BJ (cell line): ENCODE measurements at places on chromosomes 7 and 10. TPM values are rescaled to one million over a fixed set of nuclear protein-coding genes. Genes with fewer than 3 reads are reported as not detected.
A peak's percentile ranks its signal among the peaks of the same experiment; 100 is the strongest.

GRCh38 chr10:69340695-69341094 is 62.4 kb downstream of the HK1 start:
- no peak for DNase-seq

- no peak for DNase-seq
Measured at GRCh38 chr7:139669106-139670061, 108.4 kb downstream of the HIPK2 start.

LARP4B gene
- 37.0 and 38.4 TPM in 2 replicates for polyA plus RNA-seq

- peak; percentile 79 for DNase-seq
Measured at GRCh38 chr7:130903358-130903974, 169.5 kb upstream of the KLF14 start.

SH2D4B gene
- polyA plus RNA-seq, result not detected in 2 replicates

DNA sequence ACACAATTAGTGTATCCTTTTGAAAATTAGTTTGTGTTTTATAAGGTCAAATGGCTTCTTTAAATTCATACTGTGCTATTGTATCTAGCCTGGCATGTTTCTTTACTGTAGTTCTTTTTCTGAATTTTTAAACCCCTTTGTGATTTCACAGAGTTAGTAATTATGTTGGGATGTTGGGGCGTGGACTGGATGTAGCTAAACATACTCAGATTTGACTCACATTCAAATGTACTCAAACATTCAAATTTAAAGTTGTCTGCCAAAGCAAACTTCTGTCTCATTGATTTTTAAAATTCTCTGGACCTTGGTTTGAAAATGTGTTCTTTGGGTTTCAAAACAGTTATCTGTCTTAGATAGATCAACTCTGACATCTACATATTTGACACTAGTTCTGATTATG is 7.2 kb upstream of the NRP1 start:
- DNase-seq, result no peak

DNA sequence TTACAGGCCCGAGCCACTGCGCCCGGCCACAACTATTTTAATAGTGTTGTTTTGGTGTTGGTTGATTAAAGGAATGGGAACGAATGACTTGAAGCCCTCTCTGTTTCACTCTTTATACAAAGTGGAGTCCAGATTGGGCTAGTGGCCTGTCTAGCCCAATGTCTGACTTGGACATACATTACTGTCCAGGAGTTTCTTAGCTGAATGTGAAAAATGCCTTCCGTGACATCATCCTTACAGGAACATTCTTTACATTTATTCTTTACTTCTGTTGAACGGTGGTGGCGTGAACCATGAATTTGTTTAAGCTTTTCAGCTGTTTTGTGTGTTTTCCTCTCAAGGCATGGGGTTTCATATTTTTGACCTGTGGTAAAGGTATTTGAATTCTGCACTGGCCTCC is 67.9 kb downstream of the DAGLB start:
- no peak for DNase-seq

PSTK gene
- polyA plus RNA-seq, result 3.0 and 5.5 TPM in 2 replicates

DNA sequence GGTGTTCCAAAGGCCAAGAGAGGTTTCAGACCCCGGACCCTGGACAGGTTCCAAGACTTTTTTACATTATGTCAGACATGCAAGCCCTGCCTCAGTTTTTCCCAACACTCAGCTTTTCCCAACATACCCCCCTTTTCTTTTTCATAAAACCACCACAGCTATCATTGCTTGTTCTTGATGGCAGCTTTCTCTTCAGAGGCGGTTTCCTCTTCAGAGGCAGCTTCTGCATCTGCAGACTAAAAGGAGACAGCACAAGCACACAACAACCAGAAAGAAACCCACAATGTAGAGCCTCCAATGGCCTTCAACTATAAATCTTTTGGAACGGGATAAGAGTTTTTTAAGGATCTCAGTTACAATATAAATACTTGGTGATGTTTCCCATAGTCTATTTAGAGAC is 19.3 kb downstream of the GIMAP6 start:
- no peak for DNase-seq

PYROXD2 gene
- 13.9 and 23.1 TPM in 2 replicates for polyA plus RNA-seq

GRCh38 chr7:87218796-87219544 is 562 bp downstream of the TMEM243 start:
- no peak for DNase-seq

HABP2 gene
- 0.02 TPM in 1 of 2 replicates, not detected in the other for polyA plus RNA-seq

- DNase-seq, result no peak
Measured at GRCh38 chr7:95893484-95893883, 121.1 kb downstream of the DYNC1I1 start.

- DNase-seq, result no peak
Measured at GRCh38 chr10:22486431-22486830, 141.1 kb downstream of the SPAG6 start.

GRCh38 chr7:11951909-11952308 is 119.9 kb upstream of the THSD7A start:
- DNase-seq, result no peak

KIF11 gene
- 4.3 and 9.2 TPM in 2 replicates for polyA plus RNA-seq

PIK3AP1 gene
- 0.04 and 0.06 TPM in 2 replicates for polyA plus RNA-seq

DNA sequence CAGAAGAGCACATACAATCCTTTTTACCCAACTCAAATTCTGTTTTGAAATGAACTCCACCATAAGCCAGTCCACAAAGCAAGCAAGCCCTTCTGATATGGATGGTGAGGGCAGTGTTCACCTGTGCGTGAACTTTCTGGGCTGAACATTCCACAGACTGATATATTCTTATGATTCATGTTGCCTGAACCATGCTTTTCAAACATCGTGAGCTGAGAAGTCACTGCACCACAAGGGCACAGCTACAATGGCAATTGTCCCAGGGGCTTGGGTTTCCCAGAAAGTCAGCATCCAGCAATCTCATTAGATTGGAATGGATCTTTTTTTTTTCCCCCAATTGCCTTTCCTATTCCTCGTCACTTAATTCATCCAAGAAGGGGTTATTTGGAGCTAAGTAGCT is 86.9 kb upstream of the ZNF438 start:
- no peak for DNase-seq

HILPDA gene
- polyA plus RNA-seq, result 16.0 and 21.5 TPM in 2 replicates

CYP26C1 gene
- 0.05 and 0.09 TPM in 2 replicates for polyA plus RNA-seq

DNA sequence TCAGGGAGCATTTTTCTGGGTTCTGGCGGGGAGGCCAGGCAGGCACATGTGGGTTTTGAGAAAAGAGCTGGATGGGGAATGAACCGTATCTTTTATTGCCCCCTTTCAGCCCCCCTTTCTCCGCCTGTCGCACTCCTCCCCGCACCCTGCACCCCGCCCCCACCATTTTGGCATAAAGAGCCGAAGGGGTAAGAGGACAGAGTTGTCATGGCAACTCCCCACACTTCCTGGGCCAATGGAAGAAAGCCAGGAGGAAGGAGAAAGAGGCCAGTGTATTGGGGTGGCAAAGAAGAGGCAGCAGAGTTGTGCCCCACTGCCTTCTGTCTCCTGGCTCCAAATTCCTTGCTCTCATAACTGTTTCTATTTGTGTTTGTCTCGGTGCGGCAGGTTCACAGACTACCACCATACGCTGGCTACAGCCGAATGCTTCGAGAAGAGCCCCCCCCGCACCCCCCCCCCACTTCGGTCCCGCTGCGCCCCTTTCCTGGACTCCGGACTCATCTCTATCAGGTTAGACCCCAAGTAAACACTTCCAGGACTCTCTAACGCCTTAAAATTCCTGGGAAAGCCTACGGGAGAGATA is 3.4 kb downstream of the KCNIP2 start:
- DNase-seq, result no peak

DOCK1 gene
- 20.0 and 24.9 TPM in 2 replicates for polyA plus RNA-seq

GRCh38 chr7:132169730-132170129 is 406.5 kb downstream of the PLXNA4 start:
- no peak for DNase-seq

GRCh38 chr7:38753347-38753746 is 122.2 kb upstream of the AMPH start:
- no peak for DNase-seq

- DNase-seq, result no peak
Measured at GRCh38 chr7:36019538-36019937, 133.5 kb upstream of the EEPD1 start.

GRCh38 chr10:121002586-121003205 is 151.5 kb downstream of the WDR11 start:
- DNase-seq, result no peak

PPP1R17 gene
- not detected in 2 replicates for polyA plus RNA-seq

DNA sequence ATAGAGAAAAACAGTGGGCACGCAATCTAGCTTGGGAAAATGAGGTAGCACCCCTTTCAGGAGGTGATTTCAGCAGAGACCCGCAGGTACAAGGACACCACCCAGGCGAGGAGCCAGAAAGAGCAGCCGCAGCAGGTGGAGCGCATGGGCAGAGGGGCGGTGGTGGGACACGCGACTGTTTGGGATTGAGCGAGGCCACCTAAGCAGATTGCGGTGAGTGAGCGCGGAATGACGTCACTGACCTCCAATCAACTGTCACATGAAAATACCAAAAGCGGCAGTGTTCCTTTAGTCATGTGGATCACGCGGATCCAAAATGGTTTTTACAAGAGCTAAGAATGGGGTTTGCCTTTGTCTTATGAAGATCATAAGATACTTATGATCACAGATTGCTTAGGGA is 40.2 kb upstream of the SLC26A3 start:
- DNase-seq, result no peak

DNA sequence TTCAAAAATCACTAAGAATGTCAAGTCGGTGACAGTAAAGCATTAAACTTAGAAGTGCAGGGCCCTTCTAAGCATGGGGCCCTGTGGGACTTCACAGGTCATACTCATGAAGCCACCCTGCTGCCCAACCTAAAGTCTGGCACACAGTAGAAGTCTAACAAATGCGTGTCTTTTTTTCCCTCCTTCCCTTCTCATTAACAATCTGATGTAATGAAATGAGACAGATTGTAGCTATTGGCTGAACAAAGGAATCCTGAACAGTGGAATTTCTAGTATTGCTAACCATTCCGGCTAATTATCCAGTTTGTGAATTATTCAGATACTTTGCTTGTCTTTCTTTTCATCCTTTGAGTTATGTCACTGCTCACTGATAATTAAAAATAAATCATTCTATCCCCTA is 369.9 kb downstream of the WDR11 start:
- no peak for DNase-seq

GRCh38 chr7:86790383-86790782 is 146.7 kb downstream of the GRM3 start:
- DNase-seq, result no peak

GRCh38 chr10:123408660-123409059 is 254.5 kb downstream of the BUB3 start:
- DNase-seq, result no peak

ZNHIT1 gene
- polyA plus RNA-seq, result 49.2 and 53.0 TPM in 2 replicates
